ENCODE measurements at places on chromosomes 6 and 20.

GRCh38 chr20:53834749-53835148 lies 235.6 kb downstream of the BCAS1 start:
- no peaks in the 10 kb centered on the region for H3K4me1 ChIP-seq
- no peaks in the 10 kb centered on the region for H3K36me3 ChIP-seq
- H3K27ac ChIP-seq = no peak overlapping the region
- H3K4me3 ChIP-seq = no peak overlapping the region
- H3K27me3 ChIP-seq = no peaks in the 10 kb centered on the region

DNA sequence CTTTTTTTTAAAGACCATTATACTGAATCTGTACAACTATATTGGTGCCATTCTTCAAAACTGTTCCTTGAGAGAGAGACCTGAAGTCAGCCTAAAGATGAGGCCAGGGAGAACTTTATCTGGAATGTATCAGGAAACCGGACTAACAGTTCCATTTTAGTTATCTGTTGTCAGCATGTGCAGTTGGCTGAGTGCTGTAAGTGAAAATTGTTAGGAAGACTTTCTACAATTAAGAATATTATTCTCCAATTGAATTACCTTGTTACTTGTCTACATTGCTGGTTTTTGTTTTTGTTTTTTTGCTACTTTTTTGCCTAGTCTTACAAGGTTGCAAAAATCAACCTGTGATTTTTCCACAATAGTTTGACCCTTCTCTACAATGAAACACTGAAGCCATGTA lies 7.5 kb downstream of the CEP57L1 start:
- no peak overlapping the region for H3K27ac ChIP-seq
- no peak overlapping the region for H3K4me3 ChIP-seq
- H3K36me3 ChIP-seq = no peaks in the 10 kb centered on the region
- no peaks in the 10 kb centered on the region for H3K4me1 ChIP-seq
- no peaks in the 10 kb centered on the region for H3K27me3 ChIP-seq

GRCh38 chr20:15986690-15987089 lies 586.6 kb downstream of the KIF16B start:
- DNase-seq = no peak
- no peaks in the 10 kb centered on the region for H3K36me3 ChIP-seq
- no peaks in the 10 kb centered on the region for H3K4me1 ChIP-seq
- H3K27ac ChIP-seq = no peak overlapping the region

- no peak overlapping the region for H3K4me3 ChIP-seq
- DNase-seq = no peak
- H3K4me1 ChIP-seq = no peaks in the 10 kb centered on the region
- no peaks in the 10 kb centered on the region for H3K27me3 ChIP-seq
Measured at GRCh38 chr6:79143320-79143898, 65.4 kb upstream of the PHIP start.

- H3K4me3 ChIP-seq = no peak overlapping the region
- H3K27ac ChIP-seq = peak overlapping the region; percentile 42
- H3K4me1 ChIP-seq = peaks cover 10% of the 10 kb centered on the region
- peak; percentile 57 for DNase-seq
- H3K27me3 ChIP-seq = no peaks in the 10 kb centered on the region
Measured at GRCh38 chr20:17660667-17661066, 21.4 kb downstream of the RRBP1 start.

GRCh38 chr20:44641325-44641724 lies 10.2 kb downstream of the ADA start:
- DNase-seq = no peak
- no peak overlapping the region for H3K27ac ChIP-seq
- no peaks in the 10 kb centered on the region for H3K27me3 ChIP-seq
- no peaks in the 10 kb centered on the region for H3K36me3 ChIP-seq
- H3K4me1 ChIP-seq = no peaks in the 10 kb centered on the region
- H3K4me3 ChIP-seq = no peak overlapping the region

DNA sequence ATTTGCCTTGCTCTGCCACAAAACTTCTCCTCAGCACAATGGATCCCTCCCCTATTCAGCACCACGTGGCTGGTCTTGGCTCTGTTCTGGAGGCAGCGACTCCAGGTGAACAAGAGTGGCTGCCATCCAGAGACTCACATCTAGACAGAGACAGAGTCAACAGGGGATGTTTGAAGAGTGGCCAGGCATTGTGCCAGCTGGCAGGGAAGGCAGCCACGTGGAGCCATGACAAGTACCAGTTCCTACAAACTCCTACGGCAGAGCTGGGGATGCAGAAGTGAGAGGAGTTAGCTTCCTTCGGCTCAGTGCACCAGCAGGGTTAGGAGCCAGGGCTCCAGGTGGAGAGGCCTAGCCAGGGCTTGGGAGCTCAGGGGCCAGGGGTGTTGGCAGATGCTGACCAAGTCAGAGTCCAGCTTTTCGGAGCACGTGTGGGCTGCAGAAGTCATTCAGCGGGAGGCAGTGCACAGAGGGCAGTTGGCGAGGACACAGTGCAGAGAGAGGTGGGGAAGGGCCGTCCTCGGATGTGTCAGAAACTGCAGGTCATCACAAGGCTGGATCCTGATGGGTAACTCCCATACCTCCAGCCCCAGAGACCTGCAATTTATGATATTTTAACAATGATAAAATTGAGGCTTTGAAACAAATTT lies 171.7 kb upstream of the PDE10A start:
- no peak for DNase-seq
- H3K27ac ChIP-seq = no peak overlapping the region
- no peak overlapping the region for H3K4me3 ChIP-seq
- no peaks in the 10 kb centered on the region for H3K27me3 ChIP-seq

- no peaks in the 10 kb centered on the region for H3K36me3 ChIP-seq
- no peaks in the 10 kb centered on the region for H3K27me3 ChIP-seq
- peak; percentile 61 for DNase-seq
- no peaks in the 10 kb centered on the region for H3K4me1 ChIP-seq
Measured at GRCh38 chr20:58039274-58040092, 189.0 kb downstream of the ANKRD60 start.

- H3K36me3 ChIP-seq = no peaks in the 10 kb centered on the region
- no peaks in the 10 kb centered on the region for H3K27me3 ChIP-seq
- H3K4me1 ChIP-seq = no peaks in the 10 kb centered on the region
- no peak overlapping the region for H3K4me3 ChIP-seq
- H3K27ac ChIP-seq = no peak overlapping the region
Measured at GRCh38 chr6:123028263-123028662, 32.2 kb downstream of the CLVS2 start.

DNA sequence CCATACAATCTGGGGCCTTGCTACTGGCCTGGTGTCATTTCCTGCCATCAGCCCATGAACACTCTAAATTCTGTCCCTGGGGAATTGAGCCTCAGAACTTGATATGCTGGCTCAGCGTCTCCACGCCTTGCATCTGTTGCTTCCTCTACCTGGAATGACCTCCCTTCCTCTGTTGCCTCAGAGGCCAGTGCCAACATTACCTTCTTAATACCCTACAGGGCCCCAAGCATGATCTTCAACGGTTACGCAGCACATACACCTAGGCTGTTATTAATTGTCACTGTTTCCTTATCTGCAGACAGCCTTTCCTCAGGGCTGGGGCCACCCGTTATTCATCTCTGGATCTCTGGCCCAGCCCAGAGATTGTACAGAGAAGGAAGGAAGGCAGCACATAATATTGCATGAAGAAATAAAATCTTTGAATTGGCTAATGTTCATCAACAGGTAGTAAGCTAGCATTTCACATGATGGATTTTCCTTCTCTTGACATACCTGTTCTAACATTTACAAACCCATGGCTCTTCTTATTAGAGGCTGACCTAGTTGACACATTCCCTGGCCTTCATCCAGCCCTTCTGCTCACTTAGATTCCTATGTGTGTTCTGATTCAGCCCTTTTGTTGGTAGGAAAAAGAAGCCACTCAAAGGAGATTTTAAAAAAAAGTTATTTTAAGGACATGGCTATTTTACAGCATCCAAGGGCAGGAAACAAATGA lies 8.4 kb upstream of the RNF182 start:
- DNase-seq = no peak
- no peak overlapping the region for H3K27ac ChIP-seq
- H3K27me3 ChIP-seq = no peaks in the 10 kb centered on the region
- no peaks in the 10 kb centered on the region for H3K36me3 ChIP-seq
- H3K4me1 ChIP-seq = no peaks in the 10 kb centered on the region
